ENCODE measurements at places on chromosomes 4 and X. TPM values are rescaled to one million over a fixed set of nuclear protein-coding genes. Genes with fewer than 3 reads are reported as not detected.

The PPEF2 gene
- not detected for polyA plus RNA-seq

DNA sequence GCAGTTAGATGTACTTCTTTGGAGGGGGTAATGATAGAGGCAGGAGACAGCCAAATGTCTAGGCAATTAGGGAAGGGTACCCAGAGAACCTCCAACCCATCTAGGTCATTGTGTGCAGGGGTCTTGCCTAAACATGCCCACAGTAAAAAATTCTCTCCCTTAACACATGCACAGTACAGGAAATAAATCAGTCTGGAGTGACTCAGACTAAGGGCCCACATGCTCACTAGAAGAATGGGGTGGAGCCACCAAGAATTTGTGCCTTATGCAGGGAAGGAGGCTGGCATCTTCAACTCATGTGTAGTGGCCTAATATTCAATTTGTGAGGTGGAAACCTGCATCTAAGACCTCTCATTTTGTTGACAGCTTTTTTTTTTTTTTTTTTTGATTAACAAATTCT lies 945.3 kb upstream of the GRIA3 start:
- DNase-seq, result no peak

DNA sequence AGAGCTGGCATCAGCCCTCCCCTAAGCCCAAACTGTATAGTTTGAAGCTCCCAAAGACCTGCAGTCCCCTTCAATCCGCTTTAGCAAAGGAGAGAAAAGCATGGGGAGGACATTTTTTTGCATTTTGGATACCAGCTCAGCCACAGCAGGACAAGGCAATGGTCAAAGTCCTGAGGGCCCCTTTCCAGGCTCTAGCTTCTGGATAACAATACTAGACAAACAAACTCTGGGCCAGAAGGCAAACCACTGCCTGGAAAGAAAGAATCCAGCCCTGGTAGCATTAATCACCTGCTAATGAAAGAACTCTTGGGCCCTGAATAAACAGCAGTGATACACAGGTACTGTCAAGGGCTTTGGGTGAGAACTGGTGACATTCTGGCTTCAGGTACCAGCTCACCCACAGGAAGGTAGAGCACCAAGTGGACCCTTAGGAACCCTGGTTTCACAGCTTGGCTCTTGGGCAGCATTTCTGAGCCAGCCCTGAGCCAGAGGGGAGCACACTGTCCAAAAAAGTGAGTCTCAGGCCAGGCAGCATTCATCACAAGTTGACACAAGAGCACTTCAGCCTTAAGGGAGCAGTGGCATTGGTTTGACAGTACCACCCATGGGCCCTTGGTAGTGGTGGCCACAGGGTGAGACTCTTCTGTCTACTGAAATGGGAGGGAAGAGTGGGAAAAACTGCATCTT lies 62.5 kb downstream of the SPIN3 start:
- DNase-seq, result no peak

- no peak for DNase-seq
These were observed 289.5 kb upstream of the BOD1L1 start for GRCh38 chr4:13917015-13917414.
